Stimulated activated CD8-positive, alpha-beta memory T cell treated with anti-CD3 and anti-CD28 coated beads, Interleukin-7, amount 100 ng/mL, for 48 hours (primary cell): ENCODE measurements at places on chromosomes 5 and 9.

- DNase-seq, result no peak
These were observed 370.9 kb downstream of the PLK2 start for GRCh38 chr5:58088941-58089340.

GRCh38 chr9:12290166-12290869 lies 402.9 kb upstream of the TYRP1 start:
- DNase-seq, result no peak

DNA sequence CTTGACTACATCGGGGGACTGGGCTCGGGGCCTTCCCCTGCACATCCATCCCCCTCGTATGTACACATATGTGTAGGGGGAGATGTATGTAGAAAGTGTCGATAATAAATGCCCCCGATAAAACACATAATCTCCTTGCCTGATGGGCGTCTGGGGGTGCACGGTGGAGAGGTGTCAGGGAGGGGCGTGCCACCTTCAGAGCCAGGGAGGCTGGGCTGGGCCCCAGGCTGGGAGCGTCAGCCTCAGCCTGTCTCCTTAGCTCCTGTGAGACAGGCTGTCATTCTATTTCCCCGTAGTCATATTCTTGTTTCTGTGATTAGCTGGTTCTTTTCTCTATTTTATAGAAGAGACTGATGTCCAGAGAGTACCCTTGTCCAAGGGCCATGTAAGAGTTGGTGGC lies 4.7 kb upstream of the RXRA start:
- DNase-seq, result no peak

DNA sequence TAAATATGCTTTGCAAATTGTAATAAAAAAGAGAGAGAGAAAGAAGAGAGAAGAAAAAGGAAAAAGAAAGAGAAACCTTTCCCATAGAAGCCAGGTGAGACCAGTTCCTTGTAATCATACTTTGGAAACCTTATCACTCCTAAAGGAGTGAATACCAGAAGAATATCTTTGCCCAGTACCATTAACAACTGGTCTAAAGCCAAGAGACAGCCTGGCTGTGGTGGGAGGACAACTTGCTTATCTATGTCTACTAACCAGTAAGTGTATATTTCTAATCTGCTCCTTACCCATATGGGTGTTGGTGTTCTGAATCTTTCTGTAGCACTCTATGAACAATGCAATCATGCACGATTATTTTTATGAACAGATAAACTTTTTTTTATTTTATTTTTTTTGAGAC lies 10.5 kb upstream of the TXN start:
- no peak for DNase-seq

DNA sequence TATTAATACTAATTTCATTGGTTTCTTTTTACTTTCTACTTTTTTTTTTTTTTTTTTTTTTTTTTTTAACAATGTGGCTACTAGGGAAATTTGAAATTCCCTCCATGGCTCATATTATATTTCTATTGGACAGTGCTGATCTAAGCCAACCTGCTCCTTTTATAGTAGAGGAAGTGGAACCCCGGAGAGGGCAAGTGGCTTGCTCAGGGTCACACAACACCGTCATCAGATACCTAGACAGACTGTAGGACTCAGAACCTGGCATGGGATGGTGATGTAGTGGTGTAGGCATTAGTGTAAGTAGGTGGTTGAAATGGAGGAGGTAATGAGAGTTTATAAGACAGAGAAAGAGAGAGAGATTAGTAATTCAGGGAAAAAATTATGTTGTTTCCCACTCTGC lies 10.8 kb downstream of the ZNF618 start:
- no peak for DNase-seq

GRCh38 chr5:102832445-102832844 lies 77.3 kb downstream of the PAM start:
- no peak for DNase-seq

- no peak for DNase-seq
These were observed 50.7 kb downstream of the WNK2 start for GRCh38 chr9:93234600-93234999.

GRCh38 chr5:150599917-150600511 lies 40.4 kb upstream of the SYNPO start:
- DNase-seq, result no peak

- no peak for DNase-seq
These were observed 19.7 kb upstream of the F2R start for GRCh38 chr5:76696251-76696650.

- no peak for DNase-seq
These were observed 9.8 kb downstream of the LURAP1L start for GRCh38 chr9:12784461-12785259.

DNA sequence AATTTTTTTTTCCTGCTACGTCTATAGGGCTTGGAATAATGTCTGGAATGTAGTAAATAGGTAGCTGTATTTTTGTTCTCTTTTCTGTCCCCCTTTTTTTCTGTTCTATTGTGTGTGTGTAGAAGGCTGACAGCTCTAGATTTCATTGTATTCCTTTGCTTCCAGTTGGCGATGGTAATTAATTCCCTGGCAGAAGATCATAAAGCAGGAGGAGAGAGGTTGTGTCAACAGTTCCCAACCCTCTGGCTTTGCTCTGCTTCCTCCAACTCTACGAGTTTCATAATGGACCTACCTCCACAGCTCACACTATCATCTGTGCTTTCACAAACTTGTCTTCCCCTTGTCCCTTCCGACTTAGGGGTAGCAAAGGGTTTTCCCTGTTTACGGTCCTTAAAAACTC lies 117.9 kb upstream of the CDH18 start:
- DNase-seq, result no peak

- no peak for DNase-seq
These were observed 112.5 kb upstream of the SLIT3 start for GRCh38 chr5:169413416-169413815.

GRCh38 chr5:107235167-107235566 lies 435.6 kb downstream of the EFNA5 start:
- no peak for DNase-seq

GRCh38 chr5:60436518-60436917 lies 263.4 kb downstream of the DEPDC1B start:
- no peak for DNase-seq

DNA sequence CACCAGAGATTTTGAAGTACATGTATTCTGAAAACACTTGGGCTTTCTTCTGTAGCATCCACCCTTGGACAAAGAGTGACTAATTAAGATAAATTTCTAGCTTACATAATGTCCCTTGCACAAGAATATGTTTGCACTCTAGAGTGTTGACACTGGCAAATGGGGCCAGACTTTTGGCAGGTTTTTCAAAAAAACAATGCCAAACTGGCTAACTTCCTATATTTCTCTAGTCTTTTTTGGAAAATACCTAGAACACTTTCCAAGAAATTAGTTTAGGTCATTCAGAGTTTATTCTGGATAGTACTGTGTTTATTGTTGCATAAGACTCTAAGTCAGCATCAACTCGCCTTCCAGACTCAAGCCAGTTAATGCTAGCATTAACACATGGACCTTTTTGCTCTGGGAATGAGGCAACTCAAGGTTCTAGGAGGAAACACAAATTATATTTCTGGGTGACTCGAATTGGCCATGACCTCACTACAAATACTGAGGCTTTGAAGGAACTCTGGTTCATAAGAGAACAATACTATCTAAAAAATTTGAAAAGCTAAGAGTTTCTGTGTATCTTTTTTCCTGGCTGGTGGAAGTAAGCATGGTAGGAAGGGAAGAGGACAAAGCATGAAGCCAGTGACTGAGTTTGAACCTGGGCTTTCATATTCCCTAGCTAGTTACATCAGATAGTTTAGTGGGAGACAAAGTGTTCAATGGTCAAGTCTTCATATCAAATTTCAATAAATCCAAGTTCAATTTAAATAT lies 101.6 kb downstream of the NREP start:
- DNase-seq, result no peak

DNA sequence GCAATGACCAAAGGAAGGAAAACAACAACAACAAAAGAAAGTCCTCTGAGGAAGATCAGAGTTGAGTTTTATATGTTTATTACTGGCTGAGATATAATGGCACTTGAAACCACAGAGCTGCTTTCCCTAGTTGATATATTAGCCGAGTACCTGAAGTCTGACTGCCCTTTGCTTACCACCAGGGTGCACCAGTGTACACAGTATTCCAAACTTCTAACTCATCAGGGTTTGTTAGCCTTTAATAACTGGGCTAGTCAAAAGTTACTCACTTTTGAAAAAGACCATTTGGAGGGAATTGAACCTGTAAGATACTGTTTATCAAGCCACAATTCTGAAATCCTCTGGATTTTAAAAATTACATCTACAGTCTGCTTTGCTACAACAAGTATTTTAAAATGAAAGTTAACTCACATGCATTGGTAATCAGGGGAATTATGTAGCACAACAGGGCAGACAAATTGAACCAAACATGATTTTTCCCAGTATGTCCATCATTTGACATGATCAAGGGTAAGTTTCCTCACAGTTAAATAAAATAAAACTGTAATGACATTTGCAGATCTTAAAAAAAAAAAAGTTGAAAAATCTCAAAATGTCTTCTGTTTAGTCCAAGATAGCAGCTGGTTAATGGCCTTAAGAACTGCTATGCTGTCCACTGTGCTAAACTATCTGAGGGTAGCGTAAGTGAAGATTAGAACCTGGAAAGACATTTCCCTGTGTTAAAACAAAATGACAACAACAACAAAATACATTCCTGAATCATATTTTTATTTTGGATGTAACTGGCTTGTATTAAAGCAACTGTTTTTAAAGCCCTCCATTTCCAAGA lies 57.3 kb upstream of the C6 start:
- DNase-seq, result no peak

DNA sequence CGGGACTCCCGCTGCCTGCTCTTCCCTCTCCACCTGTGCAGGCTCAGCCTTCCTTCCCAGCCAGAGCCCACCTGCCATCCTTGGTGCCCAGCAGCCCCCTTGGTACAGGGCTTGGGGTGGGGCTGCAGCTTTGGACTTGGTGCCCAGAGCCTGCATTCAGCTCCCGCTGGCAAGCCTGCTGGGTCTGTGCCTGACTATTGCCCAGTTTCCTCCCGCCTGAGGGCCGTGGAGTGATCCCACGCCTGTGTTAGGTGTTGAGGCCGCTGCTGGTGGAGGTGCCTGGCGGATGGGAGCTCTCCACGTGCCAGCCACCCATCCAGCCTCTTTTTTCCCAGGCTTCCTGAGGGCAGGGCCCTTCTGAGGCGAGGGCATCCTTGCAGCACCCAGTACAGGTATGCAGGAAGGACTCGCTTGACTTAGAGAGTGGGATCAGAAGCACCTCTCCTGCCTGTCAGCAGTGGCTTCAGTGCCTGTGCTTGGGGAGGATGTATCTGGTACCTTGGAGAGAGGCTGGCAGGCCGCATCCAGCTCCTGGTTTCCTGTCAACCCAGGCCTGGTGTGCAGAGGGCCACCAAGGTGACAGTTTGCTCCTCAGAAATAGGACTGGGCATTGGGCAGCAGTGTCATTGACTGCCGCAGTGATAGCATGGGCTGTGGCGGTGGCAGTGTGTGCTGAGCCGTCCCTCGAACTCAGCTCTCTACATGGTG lies 7.8 kb downstream of the RXRA start:
- no peak for DNase-seq

DNA sequence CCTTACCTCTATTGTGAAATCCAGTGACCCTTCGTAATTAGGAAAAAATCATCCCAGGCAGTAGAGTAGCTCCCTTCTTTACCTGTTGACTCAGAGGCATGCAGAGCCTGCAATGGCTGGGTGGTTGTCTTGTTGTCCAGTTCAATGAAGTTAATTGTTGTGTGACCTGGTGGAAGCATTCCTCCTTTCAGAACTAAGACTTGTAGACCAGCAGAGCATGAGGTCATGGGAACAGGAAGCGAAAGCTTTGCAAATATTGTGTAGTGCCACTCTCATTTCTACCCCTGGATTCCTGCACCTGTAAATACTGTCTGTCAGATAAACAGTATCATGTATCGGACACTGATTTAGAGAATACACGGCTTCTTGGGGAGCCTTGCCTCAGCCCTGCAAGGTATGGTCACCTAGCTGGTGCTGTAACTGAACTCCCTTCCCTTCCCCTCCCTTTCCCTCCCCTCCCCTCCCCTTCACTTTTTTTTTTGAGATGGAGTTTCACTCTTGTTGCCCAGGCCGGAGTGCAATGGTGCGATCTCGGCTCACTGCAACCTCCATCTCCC lies 5.7 kb upstream of the PRXL2C start:
- DNase-seq, result no peak

DNA sequence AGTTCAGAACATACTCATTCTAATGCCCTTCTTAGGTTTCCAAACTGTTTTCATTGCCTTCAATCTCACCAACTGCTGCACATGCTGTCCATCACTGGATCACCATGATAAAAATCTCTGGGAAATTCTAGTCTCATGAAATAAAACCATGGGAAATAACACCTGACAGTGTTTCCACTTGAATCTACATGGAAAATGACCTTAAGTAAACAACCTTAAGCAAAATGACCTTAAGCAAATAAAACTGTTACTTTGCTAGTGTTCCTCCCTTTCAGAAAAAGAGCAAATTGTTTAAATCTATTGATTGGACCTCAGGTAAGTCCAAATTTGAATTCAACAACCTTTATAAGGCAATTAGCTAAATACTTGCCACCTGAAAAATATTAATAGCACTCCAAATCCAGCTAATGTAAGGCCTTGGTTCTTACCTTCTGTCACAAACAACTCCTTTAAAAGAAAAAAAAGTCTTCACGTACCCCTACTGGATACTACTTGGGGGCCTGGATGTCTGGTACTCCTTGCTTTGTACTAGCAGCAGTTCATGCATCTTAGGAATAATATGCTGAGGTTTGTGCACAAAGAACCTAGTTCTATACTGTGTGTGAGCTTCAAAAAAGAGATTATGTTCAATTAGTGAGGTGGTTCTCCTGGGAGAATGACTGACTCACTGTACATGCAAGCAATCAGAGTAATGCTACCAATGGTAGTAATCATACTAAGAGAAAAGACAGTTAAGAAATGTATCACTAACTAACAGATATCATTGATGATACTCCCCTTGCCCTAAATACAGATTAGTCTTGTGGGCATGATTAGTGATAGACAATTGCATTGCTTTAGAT lies 630.4 kb downstream of the PSAT1 start:
- no peak for DNase-seq

DNA sequence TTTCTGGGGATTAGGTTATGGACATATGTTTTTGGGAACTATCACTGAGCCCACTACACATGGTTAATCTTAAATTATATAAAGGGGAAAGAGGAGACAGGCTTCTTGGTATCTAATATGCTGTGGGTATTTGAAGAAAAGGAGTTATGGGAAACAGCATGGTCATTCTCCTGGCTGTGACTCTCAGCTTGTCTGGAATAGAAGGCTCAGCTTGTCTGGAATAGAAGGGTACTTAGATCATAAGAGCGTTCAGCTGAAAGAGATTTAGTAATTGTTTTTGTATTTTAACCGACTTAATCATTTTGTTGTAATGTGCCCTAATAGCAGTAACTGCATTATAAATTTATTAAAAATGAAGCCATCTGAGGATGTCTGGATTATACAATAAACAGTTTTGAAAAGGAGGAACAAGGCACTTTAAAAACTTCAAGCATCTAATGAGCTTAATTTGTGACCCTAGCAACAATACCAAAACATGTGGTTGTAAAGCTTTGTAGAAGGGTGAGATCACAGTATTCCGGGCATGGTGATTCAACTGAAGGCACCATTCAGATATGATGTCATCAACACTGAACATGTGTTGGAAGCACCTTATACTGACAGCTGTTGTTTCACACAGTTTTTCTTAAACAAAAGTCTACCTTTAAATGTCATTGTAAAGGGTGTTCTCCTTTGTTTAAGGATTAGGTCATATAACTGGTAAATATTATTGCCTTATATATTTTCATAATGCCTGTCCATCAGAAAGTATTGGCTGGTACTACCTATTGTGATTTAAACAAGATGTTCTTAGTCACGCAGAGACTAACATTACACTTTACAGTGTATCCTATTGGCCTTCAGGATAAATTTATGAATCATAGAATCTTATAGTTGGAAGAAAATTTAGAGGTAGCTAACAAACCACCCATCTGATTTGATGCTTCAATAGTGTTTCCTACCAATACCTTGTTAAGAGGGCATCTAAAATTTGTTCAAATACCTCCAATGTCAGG lies 2174.1 kb upstream of the WWC1 start:
- no peak for DNase-seq
